ENCODE measurements at places on chromosomes 1 and 21.

DNA sequence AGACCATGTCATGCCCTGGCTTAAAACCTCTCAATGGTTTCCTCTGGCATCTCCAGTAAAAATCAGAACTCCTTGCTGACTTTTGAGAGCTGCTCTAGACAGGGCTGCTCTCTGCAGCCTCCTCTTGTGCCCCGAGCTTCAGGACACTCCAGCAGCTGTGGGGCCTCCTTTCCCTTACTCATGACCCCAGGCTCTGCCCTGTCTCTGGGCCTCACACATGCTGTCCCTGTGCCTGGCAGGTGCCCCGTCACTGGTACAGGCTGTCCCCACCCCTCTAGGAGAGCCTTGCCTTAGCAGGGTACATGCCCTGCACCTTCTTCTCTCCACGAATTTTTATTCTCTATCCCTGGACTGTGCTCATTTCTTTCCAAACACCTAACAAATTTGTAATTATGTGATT, 43.2 kb downstream of the HIVEP3 start:
- H3K36me3 ChIP-seq: no peaks in the 10 kb centered on the region
- no peak overlapping the region for H3K4me3 ChIP-seq
- H3K4me1 ChIP-seq: no peaks in the 10 kb centered on the region
- H3K27me3 ChIP-seq: no peaks in the 10 kb centered on the region
- no peak overlapping the region for H3K27ac ChIP-seq

GRCh38 chr1:20191266-20191825, 5.0 kb upstream of the PLA2G2C start:
- DNase-seq: no peak
- H3K4me1 ChIP-seq: peaks cover 9% of the 10 kb centered on the region
- no peak overlapping the region for H3K27ac ChIP-seq
- H3K36me3 ChIP-seq: no peaks in the 10 kb centered on the region

DNA sequence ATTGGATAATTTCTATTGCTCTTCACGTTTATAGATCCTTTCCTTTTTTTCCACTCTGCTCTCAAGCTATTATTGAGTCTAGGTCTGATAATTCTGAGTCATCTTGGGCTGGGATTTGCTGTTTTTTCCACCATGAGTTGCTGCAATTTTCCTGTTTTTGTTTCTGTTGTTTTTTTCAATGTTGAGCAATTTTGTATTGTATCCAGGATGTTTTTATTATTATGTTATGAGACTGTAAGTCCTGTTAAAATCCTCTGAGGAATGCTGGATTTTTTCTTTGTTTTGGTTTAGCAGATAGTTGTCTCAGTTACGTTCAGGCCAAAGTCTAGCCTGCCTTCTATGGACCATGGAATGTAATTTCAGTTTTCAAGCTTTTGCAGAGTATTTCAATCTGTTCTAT, 13.0 kb upstream of the SLC35A3 start:
- DNase-seq: no peak
- no peak overlapping the region for H3K4me3 ChIP-seq
- H3K27ac ChIP-seq: no peak overlapping the region
- H3K36me3 ChIP-seq: no peaks in the 10 kb centered on the region
- no peaks in the 10 kb centered on the region for H3K27me3 ChIP-seq

- no peak overlapping the region for H3K27ac ChIP-seq
- peaks cover 14% of the 10 kb centered on the region for H3K4me1 ChIP-seq
- H3K4me3 ChIP-seq: no peak overlapping the region
Observed at GRCh38 chr1:184388971-184389370, 2.1 kb downstream of the C1orf21 start.

- no peaks in the 10 kb centered on the region for H3K4me1 ChIP-seq
- DNase-seq: no peak
- H3K27me3 ChIP-seq: peaks cover 4% of the 10 kb centered on the region
- H3K27ac ChIP-seq: no peak overlapping the region
- no peak overlapping the region for H3K4me3 ChIP-seq
- H3K36me3 ChIP-seq: peaks cover 2% of the 10 kb centered on the region
Observed at GRCh38 chr1:167862432-167863076, 51.4 kb downstream of the ADCY10 start.

- H3K4me3 ChIP-seq: no peak overlapping the region
- H3K27ac ChIP-seq: no peak overlapping the region
- H3K4me1 ChIP-seq: no peaks in the 10 kb centered on the region
- no peaks in the 10 kb centered on the region for H3K36me3 ChIP-seq
- DNase-seq: no peak
Observed at GRCh38 chr1:179016706-179017382, 8.8 kb upstream of the FAM20B start.

DNA sequence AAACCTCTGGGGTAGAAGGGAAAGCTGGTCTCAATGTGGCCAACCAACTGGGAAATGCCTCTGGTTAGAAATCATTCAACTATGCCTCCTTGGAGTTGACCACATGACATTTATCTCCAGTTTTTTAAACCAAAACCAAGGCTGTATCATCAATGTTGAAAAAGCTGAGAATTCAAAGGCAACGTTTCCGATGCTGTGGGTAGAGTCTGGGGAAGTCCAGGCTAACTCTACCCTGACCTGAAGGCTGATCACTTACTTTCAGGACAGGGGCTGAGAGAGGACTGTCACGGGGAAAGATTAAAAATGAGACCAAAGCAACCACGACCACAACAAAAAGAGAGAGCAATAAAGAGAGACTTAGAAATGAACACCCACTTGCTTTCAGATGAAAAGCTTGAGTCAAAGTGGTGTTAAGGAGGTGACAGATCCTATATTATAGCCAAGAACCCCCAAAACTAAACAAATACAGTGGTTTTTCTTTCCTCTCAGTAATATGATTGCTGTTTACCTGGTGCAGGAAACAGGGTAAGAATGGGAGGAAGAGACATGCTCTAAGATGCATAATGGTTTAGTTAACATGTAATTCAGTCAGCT, 90.8 kb upstream of the TNFSF4 start:
- no peak for DNase-seq
- peak overlapping the region; percentile 72 for H3K27ac ChIP-seq
- no peaks in the 10 kb centered on the region for H3K27me3 ChIP-seq
- peaks cover 22% of the 10 kb centered on the region for H3K4me1 ChIP-seq

DNA sequence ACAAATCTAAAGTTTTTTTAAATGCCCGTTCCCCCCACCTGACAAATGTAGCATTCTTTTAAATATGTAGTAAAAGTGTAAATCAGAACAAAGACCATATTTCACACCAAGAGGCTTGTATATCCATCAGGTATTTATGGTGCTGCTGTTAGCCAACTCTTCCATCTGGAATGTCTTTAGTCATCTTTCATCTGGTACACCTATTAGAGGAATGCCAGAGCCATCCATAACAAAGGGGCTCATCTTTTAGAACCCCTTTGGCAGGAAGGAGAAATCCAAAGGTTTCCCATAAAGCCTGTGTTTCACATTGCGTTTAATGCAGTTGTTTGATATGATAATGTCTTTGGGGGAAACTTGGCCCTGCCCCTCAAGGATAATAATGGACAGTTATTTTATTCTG, 79.3 kb upstream of the C1orf87 start:
- H3K4me1 ChIP-seq: no peaks in the 10 kb centered on the region
- H3K4me3 ChIP-seq: no peak overlapping the region
- no peak for DNase-seq
- H3K27me3 ChIP-seq: peaks cover 4% of the 10 kb centered on the region
- H3K36me3 ChIP-seq: no peaks in the 10 kb centered on the region
- no peak overlapping the region for H3K27ac ChIP-seq
